ENCODE measurements at places on chromosomes 13 and 19.

DNA sequence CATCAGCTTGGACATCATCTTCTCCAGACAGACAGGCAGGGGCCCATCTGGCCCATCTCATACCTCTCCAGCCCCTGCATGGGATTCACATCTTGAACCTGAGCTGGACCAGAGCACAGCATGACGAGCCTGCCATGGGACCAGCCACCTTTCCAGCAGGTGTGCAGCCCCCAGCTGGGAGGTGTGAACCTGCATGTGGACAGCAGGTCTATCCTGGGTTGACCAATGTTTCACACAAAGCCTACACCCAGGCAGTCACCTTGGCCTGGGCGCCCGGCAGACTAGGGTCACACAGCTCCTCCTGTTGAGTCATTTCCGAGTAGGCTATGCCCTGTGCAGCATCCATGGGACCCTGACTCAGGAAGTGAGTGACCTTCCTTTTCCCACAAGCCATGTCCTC is 41.4 kb downstream of the MAU2 start:
- no peak for ATAC-seq

GRCh38 chr19:38932425-38933179 is 1.9 kb downstream of the MRPS12 start:
- no peak for ATAC-seq

DNA sequence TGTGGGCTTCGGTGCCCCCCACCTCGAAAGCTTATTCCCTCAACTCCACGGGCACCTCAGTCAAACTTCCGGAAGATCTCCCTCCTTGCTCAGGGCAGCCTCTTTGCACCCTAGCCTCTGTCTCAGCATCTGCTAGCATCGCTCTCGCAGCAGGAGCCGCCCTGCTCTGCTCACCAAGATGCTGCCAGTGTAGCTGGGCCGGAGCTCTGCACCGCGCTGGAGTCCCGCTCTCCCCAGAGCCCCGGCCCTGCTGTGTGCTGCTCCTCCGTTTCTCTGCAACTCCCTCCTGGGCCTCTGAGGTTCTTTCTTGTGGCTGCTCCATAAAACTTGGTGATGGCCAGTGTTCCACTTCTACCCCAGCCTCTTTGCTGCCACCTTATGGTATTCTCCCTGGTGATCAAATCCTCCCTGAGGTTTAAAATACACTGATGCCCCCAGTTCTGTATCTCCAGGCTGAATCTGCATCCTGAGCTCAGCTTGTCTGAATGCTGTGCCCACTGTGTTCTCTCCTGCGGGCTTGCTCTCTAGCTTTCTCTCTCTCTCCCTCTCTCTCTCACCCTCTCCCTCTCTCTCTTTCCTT is 198.0 kb downstream of the UQCRFS1 start:
- no peak for ATAC-seq

DNA sequence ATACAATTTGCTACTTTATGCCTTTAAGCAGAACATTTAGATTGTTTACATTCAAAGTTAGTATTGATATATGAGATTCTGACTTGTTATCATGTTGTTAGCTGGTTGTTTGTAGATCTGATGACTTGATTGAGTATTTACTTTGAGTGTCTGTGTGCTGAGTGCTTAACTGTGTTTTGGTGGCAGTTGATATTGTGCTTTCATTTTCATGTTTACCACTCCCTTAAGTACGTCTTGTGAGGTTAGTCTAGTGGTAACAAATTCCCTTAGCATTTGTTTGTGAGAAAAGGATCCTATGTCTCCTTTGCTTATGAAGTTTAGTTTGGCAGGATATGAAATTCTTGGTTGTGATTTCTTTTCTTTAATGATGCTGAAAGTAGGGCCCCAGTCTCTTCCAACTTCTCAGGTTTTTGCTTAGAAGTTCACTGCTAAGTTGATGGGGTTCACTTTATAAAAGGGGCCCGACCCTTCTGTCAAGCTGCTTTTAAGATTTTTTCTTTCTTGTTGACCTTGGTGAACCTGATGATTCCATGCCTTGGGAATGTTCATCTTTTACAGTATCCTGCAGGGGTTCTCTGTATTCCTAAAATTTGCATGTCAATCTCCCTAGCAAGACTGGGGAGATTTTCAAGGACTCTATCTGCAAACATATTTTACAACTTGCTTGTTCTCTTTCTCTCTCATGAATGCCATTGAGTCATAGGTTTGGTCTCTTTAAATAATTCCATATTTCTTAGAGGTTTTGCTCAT is 1095.4 kb upstream of the PCDH20 start:
- ATAC-seq, result no peak

DNA sequence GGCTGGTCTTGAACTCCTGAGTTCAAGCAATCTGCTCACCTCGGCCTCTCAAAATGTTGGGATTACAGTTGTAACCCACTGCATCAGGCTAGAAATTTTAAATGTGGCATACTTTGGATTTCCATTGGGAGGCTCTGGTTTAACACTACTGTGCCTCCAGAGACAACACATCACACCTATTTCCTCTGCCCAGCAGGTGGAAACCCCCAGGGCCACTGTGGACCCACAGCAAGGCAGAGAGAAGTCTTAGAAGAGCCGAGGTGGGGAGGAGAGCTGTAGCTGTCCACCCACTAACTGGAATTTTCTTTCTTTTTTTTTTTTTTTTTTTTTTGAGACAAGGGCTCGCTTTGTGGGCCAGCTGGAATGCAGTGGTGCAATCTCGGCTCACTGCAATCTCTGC is 39.4 kb downstream of the IER2 start:
- ATAC-seq, result no peak

DNA sequence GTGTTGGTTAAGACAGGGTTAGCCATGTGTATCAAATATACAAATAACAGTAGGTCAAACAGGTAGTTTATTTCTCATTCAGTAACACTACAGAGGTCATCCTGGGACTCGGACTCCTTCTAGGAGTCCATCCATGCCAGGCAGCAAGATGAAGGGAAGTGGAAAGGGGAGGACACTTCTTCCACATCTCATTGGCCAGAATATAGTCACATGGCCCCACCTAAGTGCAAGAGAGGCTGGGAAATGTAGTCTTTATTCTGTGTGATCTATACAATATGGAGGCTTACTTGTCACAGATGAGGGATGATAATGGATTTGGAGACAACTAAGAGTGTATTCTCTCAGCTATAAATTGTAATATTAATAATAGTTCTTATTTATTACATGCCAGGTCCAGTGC is 31.1 kb downstream of the RDH8 start:
- no peak for ATAC-seq

- ATAC-seq, result no peak
Measured at GRCh38 chr13:31101472-31102170, 60.1 kb downstream of the HSPH1 start.

DNA sequence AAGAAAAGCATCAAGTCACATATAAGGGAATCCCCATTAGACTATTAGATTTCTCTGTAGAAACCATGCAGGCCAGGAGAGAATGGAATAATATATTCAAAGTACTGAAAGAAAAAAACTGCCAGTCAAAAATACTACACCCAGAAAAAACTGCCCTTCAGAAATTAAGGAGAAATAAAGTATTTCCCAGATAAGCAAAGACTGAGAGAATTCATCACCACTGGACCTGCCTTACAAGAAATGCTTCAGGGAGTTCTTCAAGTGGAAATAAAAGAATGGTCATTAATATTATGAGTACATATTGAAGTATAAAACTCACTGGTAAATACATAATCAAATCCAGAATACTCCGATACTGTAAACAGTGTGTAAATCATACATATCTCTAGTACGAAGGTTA is 35.9 kb downstream of the VWA8 start:
- ATAC-seq, result no peak

GRCh38 chr13:44296856-44297255 is 76.8 kb upstream of the SERP2 start:
- no peak for ATAC-seq

- ATAC-seq, result no peak
Measured at GRCh38 chr13:49253310-49253709, 5.6 kb downstream of the CDADC1 start.

GRCh38 chr19:489418-490196 is 6.7 kb upstream of the MADCAM1 start:
- peak; percentile 21 for ATAC-seq

GRCh38 chr13:63843766-63844699 is 2428.4 kb upstream of the PCDH20 start:
- no peak for ATAC-seq

- ATAC-seq, result no peak
Measured at GRCh38 chr13:73664851-73665250, 469.4 kb downstream of the KLF12 start.

- no peak for ATAC-seq
Measured at GRCh38 chr13:27573265-27573664, 47.1 kb downstream of the LNX2 start.

DNA sequence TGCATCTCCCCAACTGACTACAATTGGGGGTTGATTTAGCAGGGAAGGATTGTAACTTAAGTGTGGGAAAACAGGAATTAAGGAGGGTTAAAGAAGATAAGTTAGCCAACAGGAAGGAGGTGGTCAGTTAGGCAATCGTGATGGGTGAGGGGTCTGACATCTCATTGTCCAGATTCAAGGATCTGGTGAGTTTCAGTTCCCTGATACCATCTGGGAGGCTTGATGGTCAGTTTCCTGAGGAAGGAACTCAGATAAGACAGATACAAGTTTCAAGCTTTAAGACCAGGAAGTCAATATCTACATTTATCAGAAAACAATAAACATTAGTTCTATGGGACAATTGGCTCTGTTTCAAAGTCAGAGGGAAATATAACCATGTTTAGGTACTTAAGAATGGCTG is 601.8 kb downstream of the SLITRK6 start:
- no peak for ATAC-seq

DNA sequence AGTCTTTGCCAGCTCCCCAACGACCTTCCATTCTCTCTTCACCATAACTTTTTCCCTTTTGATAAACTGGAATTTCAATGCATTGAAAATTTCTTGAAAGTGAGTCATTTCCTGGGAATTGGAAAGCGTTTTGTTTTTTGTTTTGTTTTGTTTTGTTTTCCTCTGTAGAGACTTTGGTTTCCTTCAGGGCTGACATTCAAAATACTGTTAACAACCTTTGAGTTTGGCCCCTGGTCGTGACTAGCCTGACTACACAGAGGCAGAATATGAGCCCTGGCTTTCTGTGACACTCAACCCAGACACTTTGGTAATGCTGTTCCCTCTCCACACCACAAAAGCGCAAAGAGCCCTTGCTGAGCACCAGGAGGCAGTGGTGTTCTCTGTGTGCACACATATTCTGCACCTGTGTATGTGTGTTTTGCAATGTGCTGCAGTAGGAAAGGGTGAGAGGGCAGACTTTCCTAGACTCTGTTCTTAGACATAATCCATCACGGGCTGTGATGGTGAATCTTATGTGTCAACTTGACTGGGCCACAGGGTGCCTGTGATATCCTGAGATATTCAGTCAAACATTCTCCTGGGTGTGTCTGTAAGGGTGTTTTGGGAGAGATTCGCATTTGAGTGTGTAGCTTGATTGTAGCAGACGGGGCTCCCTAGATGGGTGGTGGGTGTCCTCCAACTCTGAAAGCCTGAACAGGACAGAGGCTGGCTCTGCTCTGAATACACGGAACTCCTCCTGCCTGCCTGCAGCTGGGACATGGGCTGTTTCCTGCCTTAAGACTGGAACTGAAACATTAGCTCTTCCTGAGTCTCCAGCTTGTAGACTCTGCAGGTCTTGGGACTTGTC is 29.5 kb upstream of the ANKRD10 start:
- peak; percentile 42 for ATAC-seq

DNA sequence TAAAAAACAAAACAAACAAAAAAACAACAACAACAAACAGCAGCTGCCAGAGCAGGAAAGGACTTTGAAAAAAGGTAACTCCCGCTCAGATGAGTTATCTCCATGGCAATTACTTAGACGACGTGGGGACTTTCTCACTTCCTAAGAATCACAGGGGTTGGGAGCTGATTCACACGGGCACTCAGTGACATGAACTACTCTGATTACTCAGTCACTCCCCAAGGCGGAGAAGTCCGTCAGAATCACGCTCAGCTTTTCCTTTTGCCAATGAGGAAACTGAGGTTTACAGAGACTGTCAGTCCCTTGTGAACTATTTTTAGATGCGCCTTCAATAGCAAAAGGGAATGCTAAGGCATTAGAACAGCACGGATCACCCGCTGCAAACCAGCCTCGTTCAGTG is 32.3 kb upstream of the MATK start:
- no peak for ATAC-seq

DNA sequence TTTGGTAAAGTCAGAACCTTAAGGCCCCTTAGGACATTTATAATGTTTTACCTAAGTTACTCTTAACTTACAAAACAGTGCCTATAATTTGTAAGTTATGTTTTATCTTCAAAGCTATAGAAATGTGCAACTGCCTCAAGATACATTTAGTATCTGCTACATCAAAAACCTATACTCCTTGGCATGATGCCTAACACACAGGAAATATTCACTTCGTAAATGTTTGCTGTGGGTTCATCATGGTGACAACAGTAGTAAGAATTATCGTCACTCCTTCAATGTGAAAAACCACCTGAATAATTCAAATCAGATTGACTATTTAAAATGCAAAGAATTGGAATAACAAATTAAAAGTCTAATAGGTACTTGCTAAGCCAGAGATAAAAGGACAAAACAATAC is 184.1 kb downstream of the DIAPH3 start:
- ATAC-seq, result no peak

GRCh38 chr13:104837756-104838155 is 1697.7 kb downstream of the EFNB2 start:
- ATAC-seq, result no peak

DNA sequence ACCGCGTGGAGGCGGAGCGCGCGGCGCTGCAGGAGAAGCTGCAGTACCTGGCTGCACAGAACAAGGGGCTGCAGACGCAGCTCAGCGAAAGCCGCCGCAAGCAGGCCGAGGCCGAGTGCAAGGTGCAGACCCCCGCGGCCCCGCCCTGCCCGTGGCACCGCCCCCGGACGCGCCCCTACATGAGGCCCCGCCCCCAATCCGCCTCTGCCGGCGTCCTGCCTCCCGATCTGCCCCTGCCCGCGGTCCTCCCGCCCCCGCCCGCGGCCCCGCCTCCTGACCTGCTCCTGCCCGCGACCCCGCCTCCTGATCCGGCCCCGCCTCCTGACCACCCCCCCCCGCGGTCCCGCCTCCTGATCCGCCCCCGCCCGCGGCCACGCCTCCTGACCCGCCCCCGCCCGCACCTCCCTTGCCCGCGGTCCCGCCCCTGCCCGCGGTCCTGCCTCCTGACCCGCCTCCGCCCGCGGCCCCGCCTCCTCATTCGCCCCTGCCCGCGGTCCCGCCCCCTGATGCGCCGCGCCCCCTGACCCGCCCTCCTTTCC is 11.7 kb downstream of the PRR36 start:
- peak; percentile 29 for ATAC-seq

DNA sequence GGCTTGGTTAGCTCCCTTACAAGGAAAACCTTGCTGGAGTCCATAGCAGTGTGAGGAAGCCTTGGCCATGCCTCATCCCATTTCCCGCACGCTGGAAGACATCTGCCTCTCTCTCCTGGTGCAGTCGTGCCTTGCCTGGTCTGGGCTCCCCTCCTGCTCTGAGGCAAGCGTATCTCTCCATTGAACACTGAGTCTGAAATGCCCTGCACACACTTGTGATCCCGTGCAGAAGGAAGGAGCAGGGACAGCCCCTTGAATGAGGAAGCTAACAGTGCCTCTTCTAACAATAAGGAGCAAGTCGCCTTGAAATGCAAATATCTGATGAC is 407 bp upstream of the ZNF440 start:
- ATAC-seq, result peak; percentile 17

GRCh38 chr19:1618157-1619093 is 13.2 kb upstream of the UQCR11 start:
- ATAC-seq, result no peak

- peak; percentile 65 for ATAC-seq
Measured at GRCh38 chr13:74061926-74062595, 72.1 kb downstream of the KLF12 start.
